Suppressor macrophage treated with lipopolysaccharide for 1 hour (primary cell): ENCODE measurements at places on chromosomes 5 and 9.

- no peak for DNase-seq
Measured at GRCh38 chr5:58266402-58266801, 193.5 kb downstream of the PLK2 start.

DNA sequence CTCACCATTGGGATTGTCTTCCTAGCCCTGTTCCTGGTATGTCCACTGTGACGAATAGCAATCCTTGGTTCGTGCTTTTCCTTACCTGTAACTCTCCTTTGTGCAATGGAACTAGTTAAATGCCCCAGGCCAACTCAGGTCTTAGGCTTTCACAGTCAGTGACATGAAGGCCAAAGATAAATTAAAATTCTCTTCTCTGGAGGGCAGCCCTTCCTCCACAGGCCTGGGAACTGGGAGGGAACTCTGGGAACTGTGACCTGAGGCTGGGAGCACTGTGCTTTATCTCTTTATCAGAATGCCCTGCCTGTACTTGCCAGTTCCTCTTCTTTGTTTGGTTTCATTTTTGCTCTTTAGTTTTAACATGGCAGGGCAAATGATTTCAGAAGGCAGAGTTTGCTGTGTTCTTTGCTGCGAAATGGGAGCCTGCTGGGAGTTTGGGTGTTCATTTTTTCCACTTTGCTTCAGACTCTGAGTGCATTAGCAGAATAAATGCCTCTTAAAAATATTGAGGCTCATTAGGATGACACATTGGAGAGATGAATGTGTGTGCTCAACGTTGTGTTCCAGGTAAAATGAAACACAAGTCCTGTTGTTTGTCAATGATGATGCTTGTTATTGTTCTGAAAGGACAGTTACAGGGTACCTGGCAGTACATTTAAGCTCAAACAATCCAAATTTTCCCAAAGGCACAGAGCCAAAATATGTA, 118.1 kb downstream of the NUDT12 start:
- DNase-seq, result no peak

DNA sequence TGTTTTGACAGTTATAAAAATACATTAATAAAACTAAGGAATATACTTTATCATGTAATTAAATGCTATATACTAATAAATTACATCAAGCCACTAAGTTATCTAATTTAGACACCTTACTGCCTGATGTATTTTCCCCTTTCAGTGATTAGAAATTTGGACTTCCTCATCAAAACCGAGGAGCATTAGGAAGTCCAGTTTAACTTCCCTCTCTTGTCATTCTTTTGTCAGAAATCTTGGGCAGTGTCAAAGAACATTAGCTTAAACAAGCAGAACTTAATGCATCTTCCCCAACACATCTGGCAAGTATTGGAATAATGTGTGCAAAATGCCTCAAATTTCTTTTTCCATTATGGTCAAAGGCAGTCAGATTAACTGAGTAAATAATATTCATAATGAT, 81.6 kb downstream of the PLPP1 start:
- DNase-seq, result peak; percentile 34

DNA sequence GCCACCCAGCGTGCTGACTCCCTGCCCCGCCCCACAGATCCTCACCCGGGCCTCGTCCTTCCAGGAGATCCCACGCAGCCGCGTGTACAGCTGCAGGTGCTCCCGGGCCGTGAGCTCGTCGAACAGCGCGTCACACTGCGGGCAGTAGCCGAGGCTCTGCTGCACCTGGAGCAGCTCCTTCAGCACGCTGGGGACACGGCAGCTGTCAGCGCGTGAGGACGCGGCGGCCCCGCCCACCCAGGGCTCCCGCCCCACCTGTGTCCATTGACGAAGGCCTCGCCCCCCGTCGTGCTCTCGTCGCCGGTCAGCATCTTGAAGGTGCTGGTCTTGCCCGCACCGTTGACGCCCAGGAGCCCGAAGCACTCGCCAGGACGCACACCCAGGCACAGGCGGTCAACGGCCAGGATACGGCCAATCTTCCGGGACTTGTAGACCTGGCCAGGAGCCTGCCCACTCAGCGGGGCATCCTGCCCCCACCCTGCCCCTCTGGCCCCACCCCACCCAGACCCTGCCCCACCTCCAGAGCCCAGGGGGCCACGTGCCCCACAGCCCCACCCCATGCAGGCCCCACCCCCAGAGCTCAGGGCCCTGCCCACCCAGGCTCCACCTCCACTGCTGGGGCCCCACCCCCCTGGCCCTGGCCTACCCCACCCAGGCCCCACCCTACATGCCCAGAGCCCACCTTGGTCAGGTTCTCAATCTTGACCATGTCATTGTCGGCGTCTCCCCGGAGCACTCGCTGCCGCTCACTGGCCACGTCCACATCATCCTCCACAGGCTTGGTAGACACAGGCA, 13.8 kb upstream of the CLIC3 start:
- no peak for DNase-seq

DNA sequence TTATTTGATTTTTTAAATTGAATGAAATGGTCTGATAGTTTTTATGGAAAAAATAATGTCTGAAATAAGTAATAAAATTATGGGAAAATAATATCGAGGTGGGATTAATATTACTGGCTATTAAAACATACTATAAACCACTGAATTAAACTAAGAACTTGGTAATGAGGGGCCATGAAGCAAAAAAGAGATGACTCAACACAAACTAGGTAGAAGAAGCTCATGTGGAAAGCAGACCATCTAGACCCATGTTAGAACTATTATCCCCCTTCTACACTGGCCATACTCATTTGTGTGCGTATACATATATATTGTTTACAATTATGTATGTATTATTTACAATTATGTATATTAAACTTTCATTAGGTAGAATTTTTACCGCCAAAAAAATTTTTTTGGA, 8.5 kb upstream of the GPR150 start:
- DNase-seq, result no peak

- DNase-seq, result no peak
Measured at GRCh38 chr9:134419684-134420076, 93.4 kb downstream of the RXRA start.
